Progenitor cell of endocrine pancreas (in vitro differentiated cells): ENCODE measurements at places on chromosomes 4 and X. TPM values are rescaled to one million over a fixed set of nuclear protein-coding genes. Genes with fewer than 3 reads are reported as not detected.

Gene CACNA1F
- 0.19 and 0.64 TPM in 2 replicates for total RNA-seq

Gene CXCL6
- 0.44 and 1.1 TPM in 2 replicates for total RNA-seq

Gene IL1RAPL1
- 3.6 and 4.1 TPM in 2 replicates for total RNA-seq

Gene PAGE2
- not detected in 2 replicates for total RNA-seq

Gene USP17L10
- not detected in 2 replicates for total RNA-seq

Gene BEX5
- total RNA-seq, result 24.0 and 26.8 TPM in 2 replicates

Gene USP38
- total RNA-seq, result 20.8 and 23.3 TPM in 2 replicates

Gene POU3F4
- total RNA-seq, result 0.53 and 0.67 TPM in 2 replicates

- peaks cover 5% of the 10 kb centered on the region for H3K4me1 ChIP-seq
- peaks cover 3% of the 10 kb centered on the region for H3K36me3 ChIP-seq
- DNase-seq, result no peak
- no peaks in the 10 kb centered on the region for H3K27me3 ChIP-seq
- no peak overlapping the region for H3K27ac ChIP-seq
- no peak overlapping the region for H3K4me3 ChIP-seq
These were observed 972.5 kb downstream of the CCSER1 start for GRCh38 chr4:91099666-91100065.

- H3K4me3 ChIP-seq, result no peak overlapping the region
- H3K27ac ChIP-seq, result no peak overlapping the region
- H3K27me3 ChIP-seq, result peaks cover 17% of the 10 kb centered on the region
- H3K4me1 ChIP-seq, result peaks cover 3% of the 10 kb centered on the region
These were observed 154.0 kb downstream of the RBMX2 start for GRCh38 chrX:130555757-130556156.

DNA sequence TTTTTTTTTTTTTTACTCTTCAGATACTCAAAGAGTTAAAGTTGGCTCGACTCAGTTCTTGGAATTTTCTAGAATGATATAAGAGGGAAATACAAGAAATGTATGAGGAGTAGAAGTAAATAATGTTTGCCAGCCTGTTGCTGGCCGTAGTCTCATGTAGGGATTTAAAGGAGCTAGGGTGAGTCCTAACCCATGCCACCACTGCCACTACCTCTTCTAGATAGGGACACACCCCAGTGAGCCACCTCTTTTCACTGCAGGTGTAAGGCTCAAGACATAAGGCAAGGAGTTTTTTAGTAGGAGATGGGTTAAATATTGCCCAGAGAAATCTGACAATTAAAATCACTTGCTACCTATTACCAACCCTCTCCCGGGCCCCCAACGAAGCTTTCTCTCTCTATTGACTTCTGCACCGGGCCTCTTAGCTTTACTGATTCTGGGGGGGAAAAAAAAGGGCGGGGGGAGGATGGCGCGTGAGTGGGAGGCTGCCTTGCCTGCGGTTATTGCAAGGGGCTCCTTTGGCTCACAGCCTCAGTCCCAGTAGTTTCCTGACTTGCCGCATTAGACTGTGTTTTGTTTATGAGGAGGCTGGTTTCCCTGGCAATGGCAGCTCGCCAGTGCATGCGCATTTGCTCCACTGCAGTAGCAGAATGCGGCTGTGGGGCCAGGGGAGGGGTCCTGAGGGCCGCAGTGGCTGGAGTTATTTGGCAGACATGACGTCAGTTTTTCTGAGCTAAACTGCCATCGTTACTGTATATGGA, 3.0 kb downstream of the LINC00632 start:
- H3K27me3 ChIP-seq, result peaks cover 33% of the 10 kb centered on the region
- peak; percentile 42 for DNase-seq
- H3K27ac ChIP-seq, result peak overlapping the region; percentile 63
- no peaks in the 10 kb centered on the region for H3K36me3 ChIP-seq
- H3K4me1 ChIP-seq, result peaks cover 6% of the 10 kb centered on the region
- H3K4me3 ChIP-seq, result peak overlapping the region; percentile 69

DNA sequence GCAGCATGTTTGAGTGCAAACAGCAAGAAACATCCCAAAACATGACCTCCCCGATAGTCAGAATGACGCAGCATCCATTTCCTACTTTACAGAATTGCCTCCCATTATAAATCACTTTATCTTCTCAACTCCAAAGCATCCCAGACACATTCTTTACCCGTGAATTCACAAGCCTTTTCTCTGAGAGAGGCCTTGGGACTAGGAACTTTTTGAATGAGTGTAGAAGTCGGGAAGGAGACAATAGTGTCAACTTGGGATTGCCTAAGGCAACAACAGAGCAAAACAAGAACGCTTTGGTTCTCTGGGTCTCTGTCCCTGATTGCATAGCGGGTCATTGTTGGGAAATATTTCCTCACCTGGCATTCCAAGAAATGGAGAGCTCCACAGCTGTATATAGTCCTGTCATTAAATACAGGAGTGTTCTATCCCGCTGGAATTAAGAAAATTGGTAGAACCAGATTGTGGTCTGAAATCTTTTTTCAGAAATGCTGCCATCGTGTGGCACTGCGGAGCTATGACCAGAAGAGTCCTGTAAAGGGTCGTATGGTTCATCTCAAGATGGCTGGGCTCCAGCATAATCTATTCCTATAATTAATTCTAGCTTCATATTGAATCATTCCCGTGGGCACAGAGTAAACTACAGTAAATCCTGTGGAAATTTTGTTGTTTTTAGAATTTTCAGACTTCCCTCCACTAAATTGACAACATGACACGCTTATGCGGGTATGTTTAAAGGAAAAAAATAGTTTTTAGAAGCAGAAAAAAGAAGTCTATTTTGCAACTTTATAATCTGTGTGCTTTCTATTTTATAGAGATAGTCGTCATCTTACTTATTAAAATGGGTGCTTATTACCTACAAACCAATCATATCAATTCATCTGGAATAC, 2.0 kb upstream of the SPP1 start:
- DNase-seq, result peak; percentile 32
- no peak overlapping the region for H3K27ac ChIP-seq
- H3K36me3 ChIP-seq, result no peaks in the 10 kb centered on the region

- H3K4me1 ChIP-seq, result peaks cover 2% of the 10 kb centered on the region
- no peaks in the 10 kb centered on the region for H3K36me3 ChIP-seq
- H3K4me3 ChIP-seq, result no peak overlapping the region
- H3K27ac ChIP-seq, result no peak overlapping the region
- H3K27me3 ChIP-seq, result no peaks in the 10 kb centered on the region
These were observed 18.8 kb upstream of the OTUD4 start for GRCh38 chr4:145199051-145199716.

DNA sequence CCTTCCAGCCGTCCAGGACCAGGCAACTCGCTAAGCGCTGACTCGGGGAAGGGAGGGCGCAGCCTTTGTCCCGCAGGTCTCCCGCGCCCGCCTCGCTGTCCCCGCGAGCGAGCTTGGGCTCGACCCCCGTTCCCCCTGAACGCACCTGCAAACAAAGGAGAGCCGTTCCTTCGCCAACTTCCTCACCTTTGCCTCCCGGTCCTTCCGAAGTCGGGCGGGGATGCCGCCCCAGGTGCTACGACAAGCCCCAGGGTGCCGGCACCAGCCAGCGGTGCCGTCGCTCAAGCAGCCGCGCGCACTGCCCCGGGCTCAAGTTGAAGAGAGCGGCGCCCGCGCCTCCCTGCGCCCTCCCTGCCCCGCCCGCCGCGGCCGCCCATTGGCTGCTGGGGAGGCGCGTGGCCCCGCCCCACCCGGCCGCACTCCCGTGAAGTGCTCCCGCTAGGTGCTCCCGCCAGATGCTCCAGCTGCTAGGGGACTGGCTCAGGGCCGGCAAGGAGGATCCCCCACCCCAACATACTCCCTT, 107.1 kb downstream of the NSUN7 start:
- peaks cover 10% of the 10 kb centered on the region for H3K36me3 ChIP-seq
- peaks cover 7% of the 10 kb centered on the region for H3K27me3 ChIP-seq
- H3K4me1 ChIP-seq, result peaks cover 10% of the 10 kb centered on the region
- peak overlapping the region; percentile 94 for H3K27ac ChIP-seq

DNA sequence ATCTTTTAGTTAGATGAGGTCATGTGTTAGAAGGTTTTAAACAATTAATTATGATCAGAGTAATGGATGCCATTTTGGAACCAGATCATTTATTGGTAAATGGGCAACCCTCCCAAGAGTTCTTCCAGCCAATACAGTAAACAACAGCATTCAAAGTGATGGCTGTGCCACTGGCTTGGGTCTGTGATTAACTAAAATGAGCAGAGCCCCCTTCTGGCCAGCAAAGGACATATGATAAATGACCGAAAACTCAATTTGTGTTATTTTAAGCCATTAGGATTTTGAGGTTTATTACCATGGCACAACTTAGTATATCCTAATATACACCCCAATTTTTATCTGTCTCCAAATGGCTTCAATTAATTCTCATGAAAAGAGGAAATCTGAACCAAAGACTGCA, 90.8 kb upstream of the NPFFR2 start:
- no peaks in the 10 kb centered on the region for H3K27me3 ChIP-seq
- H3K4me1 ChIP-seq, result no peaks in the 10 kb centered on the region
- peaks cover 1% of the 10 kb centered on the region for H3K36me3 ChIP-seq
- H3K27ac ChIP-seq, result no peak overlapping the region
- no peak overlapping the region for H3K4me3 ChIP-seq
- DNase-seq, result no peak

DNA sequence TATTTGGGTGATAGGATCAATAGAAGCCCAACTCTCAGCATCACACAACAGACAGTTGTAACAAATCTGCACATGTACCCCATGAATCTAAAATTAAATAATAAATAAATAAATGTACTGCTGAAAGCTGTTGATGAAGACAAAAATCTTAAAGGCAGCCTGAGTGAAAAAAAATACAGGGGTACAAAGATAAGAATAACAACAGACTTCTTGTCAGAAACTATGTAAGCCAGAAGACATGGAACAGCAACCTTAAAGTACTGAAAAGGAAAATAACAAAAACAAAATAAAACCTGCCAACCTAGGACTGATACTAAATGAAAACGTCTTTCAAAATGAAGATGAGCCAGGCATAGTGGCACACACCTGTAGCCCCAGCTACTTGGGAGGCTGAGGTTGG, 25.0 kb upstream of the PDLIM5 start:
- H3K4me3 ChIP-seq, result no peak overlapping the region
- peaks cover 7% of the 10 kb centered on the region for H3K36me3 ChIP-seq
- peaks cover 3% of the 10 kb centered on the region for H3K4me1 ChIP-seq
- no peaks in the 10 kb centered on the region for H3K27me3 ChIP-seq
- no peak for DNase-seq

DNA sequence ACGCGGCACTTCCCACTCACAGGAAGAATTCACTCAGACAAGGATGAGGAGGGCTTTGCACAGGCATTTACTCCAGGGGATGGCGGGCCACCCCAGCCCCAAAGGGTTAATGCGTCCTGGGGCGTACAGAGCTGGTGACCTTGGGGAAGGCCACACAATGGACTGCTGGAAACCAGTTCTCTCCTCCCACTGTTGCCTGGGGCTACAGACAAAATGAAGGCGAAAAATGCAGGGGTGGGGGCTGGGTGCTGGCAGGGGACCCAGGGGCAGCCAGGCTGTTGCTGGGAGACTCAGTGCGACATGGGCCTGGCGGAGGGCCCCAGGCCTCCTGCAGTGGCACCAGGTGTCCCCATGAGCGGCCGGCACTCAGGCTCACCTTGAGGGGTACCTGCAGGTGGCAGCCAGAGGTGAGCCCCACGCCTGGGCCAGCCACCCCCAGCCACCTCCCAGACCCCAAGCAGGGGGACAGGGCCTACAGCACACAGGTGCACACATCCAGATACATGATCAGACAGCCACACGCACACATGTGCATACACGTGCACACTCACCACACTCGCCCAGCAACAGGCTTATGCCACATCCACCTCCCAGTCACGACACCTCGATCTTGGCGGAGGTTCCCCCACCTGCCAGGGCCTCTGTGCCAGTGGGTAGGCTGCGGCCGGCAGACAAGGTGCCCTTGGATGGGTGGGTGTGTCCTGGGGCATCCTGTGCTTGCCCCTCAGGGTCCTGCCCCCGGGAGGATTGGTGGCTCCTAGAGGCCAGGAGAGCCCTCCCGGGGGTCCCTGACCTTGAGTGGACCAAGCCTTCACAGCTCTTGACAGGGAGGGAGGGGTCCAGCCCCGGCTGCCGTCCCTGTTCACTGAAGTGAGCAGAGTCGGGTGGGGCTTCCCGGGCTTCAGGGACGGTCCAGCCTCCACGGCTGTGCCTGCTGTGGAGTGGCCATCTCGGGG, 13.1 kb downstream of the NAT8L start:
- no peak overlapping the region for H3K4me3 ChIP-seq
- peaks cover 8% of the 10 kb centered on the region for H3K4me1 ChIP-seq
- H3K36me3 ChIP-seq, result no peaks in the 10 kb centered on the region
- H3K27me3 ChIP-seq, result no peaks in the 10 kb centered on the region
- no peak for DNase-seq

DNA sequence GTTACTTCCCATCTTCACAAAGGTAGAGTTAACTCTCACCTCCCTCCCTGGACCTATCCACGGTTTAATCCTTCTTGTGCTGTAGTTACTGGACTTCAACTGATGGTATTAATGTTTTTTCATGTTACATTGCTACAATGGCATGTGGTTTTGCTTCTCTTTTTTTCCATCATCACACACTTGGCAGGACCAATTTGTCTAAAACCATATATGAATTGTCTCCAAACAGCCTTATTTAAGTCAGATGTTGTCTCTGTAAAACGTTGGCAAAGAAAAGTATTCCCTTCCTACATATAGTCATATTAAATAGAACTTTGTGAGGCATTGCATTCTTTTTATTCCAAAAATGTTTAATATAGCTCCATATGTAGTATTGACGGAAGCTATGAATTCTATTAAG, 15.5 kb downstream of the PRRG1 start:
- no peak overlapping the region for H3K27ac ChIP-seq
- no peaks in the 10 kb centered on the region for H3K36me3 ChIP-seq
- H3K27me3 ChIP-seq, result no peaks in the 10 kb centered on the region
- DNase-seq, result no peak
- H3K4me1 ChIP-seq, result no peaks in the 10 kb centered on the region

- no peak for DNase-seq
- H3K4me1 ChIP-seq, result peaks cover 24% of the 10 kb centered on the region
- H3K36me3 ChIP-seq, result peaks cover 2% of the 10 kb centered on the region
- H3K4me3 ChIP-seq, result no peak overlapping the region
These were observed 54.8 kb downstream of the TBL1X start for GRCh38 chrX:9519546-9520216.

GRCh38 chr4:155571184-155571944, 95.3 kb upstream of the GUCY1A1 start:
- peaks cover 3% of the 10 kb centered on the region for H3K4me1 ChIP-seq
- no peaks in the 10 kb centered on the region for H3K36me3 ChIP-seq
- no peak overlapping the region for H3K27ac ChIP-seq
- peaks cover 4% of the 10 kb centered on the region for H3K27me3 ChIP-seq
- no peak for DNase-seq
- H3K4me3 ChIP-seq, result no peak overlapping the region

- H3K27ac ChIP-seq, result no peak overlapping the region
- no peak overlapping the region for H3K4me3 ChIP-seq
- H3K27me3 ChIP-seq, result no peaks in the 10 kb centered on the region
- no peak for DNase-seq
- H3K4me1 ChIP-seq, result no peaks in the 10 kb centered on the region
These were observed 552.6 kb downstream of the PCDH19 start for GRCh38 chrX:99857455-99857854.

GRCh38 chr4:41214825-41215146, 444 bp upstream of the APBB2 start:
- peaks cover 3% of the 10 kb centered on the region for H3K27me3 ChIP-seq
- DNase-seq, result no peak
- H3K36me3 ChIP-seq, result no peaks in the 10 kb centered on the region
- peaks cover 33% of the 10 kb centered on the region for H3K4me1 ChIP-seq
- peak overlapping the region; percentile 77 for H3K27ac ChIP-seq

DNA sequence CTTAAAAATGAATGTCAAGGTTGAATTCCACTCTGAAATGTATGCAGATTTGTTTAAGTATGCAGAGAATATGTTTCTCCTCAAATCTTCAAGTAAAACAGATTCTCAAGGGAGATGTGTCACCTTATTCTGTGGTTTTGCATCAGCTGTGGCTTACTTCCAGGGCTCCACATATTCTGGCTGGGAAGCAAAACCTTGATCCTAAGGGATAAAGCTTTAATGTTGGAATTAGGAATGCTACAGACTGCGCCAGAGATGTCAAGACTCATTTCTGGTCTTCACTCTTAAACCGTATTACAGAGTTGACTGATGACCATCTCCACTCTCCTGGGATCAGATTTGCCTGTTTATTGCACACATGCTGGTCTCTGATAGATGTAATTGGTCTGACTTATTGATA, 143.9 kb upstream of the DIPK2B start:
- H3K36me3 ChIP-seq, result no peaks in the 10 kb centered on the region
- H3K4me1 ChIP-seq, result no peaks in the 10 kb centered on the region
